ENCODE measurements at places on chromosomes 13 and 19. TPM values are rescaled to one million over a fixed set of nuclear protein-coding genes. Genes with fewer than 3 reads are reported as not detected.

DNA sequence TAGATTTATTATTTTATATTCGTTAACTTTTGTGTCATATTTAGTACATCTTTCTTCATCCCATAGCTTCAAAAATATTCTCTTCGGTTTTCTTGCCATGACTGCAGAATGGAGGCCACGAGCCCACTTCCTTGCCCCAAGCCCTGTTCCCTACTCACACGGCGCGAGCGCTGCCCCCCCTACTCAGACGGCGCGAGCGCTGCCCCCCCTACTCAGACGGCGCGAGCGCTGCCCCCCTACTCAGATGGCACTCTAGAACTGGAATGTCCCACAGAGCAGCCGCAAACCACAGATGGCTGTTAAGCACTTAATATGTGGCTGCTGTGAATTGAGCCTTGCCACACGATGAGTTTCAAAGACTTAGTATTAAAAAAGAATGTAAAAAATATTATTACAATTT is 102.2 kb upstream of the PEG3 start:
- peaks cover 5% of the 10 kb centered on the region for H3K27me3 ChIP-seq
- no peak overlapping the region for H3K4me3 ChIP-seq
- H3K36me3 ChIP-seq = peaks cover 6% of the 10 kb centered on the region

GRCh38 chr19:29942404-29943261 is 594 bp downstream of the URI1 start:
- peaks cover 56% of the 10 kb centered on the region for H3K4me1 ChIP-seq
- no peaks in the 10 kb centered on the region for H3K36me3 ChIP-seq
- peak overlapping the region; percentile 95 for H3K4me3 ChIP-seq
- no peaks in the 10 kb centered on the region for H3K27me3 ChIP-seq
- peak overlapping the region; percentile 83 for H3K27ac ChIP-seq

DNA sequence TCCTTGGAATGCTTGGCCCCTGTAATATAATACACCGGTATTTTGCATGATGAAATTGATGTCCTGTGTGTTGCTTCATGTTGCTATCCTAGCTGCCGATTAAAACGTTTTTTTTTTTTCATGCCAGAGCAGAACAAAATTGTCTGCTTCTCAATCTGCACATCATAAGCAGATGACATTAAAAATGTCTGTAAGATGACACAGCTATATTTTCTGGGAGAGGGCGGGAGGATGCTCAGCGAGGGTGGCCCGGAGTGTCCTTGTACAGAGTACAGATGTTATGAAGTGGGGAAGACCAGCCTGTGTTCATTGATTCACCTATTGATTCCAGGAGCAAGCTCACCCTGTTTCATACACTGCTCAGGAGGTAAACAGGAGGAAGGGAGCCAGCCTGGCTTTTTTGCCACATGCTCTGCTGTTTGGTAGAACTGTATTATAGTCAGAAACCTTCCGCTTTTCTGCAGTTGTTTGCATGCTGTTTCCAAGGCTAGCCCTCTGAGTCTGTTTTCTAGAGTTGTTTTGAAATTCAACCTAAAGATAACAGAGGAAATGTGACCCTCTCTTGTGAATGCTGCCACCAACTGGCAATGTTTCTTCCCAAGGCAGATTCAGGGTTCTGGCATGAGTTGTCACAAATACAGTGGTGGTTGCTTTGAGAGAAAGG is 4.7 kb upstream of the IRS2 start:
- no peak overlapping the region for H3K27ac ChIP-seq
- no peak overlapping the region for H3K4me3 ChIP-seq
- no peaks in the 10 kb centered on the region for H3K36me3 ChIP-seq

DNA sequence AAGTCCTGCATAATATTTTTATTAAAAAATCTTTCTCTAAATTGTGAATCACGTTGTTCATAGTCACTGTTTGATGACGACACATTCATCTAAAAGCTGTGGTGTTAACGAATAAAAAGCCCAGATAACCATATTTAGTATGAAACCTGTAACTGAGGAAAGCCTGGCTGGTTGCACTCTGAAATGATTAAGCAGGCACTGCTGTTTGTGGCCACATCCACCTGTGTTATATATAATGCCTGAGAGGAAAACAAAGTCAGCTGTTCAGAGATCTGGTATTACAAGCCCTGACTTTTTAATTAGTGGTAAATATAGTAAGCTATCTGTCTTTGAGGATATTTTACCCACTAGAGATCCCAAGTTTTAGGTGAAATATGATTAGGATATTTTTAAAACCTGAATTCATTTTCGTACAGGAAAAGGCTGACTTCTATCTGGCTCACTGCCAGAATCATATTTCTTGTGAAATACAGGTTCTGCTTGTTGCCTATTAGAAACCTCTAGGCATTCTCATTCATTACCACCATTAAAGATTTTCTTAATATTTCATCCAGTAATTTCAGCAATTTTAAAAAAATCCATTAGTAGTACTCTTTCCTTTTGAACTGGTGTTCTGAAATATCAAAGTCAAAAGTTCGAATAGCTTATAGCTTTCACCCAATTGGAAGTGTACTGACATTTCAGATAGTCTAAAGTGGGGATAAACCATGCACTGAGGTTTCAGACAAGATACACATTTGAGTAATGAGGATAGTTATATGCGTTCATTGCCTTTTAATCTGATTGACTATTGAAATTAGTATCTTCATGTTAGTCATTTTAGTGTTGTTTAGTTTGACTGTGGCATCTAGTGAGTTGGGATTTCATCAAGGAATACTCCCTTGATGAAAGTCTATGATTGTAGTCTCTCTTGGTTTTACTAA is 79.7 kb downstream of the LMO7 start:
- H3K4me3 ChIP-seq = no peak overlapping the region
- peaks cover 14% of the 10 kb centered on the region for H3K36me3 ChIP-seq
- no peaks in the 10 kb centered on the region for H3K4me1 ChIP-seq
- no peak for DNase-seq
- no peak overlapping the region for H3K27ac ChIP-seq

- no peaks in the 10 kb centered on the region for H3K27me3 ChIP-seq
- H3K27ac ChIP-seq = peak overlapping the region; percentile 99
- H3K36me3 ChIP-seq = no peaks in the 10 kb centered on the region
- peak overlapping the region; percentile 95 for H3K4me3 ChIP-seq
Observed at GRCh38 chr13:105139380-105140285, 1395.8 kb downstream of the EFNB2 start.

DNA sequence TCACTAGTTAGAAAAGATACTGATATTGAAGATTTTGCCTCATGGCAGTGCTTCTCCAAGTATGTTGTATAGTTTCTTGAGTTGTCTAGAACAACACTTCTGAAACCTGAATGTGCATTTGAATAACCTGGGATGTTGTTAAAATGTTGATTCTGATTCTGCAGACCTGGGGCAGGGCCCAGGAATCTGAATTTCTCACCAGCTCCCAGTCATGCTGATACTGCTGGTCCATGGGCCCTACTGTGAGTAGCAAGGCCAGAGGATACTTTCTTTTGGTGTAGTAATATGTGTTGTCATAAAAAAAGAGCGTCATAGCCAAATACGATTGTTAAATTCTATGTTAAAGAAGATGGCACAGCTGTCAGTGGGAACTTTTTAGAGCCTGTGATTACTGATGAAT is 41.6 kb upstream of the C1QTNF9 start:
- peaks cover 96% of the 10 kb centered on the region for H3K4me1 ChIP-seq
- peak overlapping the region; percentile 98 for H3K27ac ChIP-seq
- H3K4me3 ChIP-seq = peak overlapping the region; percentile 86
- no peak for DNase-seq
- H3K36me3 ChIP-seq = no peaks in the 10 kb centered on the region

- no peak for DNase-seq
- no peaks in the 10 kb centered on the region for H3K4me1 ChIP-seq
- no peak overlapping the region for H3K27ac ChIP-seq
- H3K36me3 ChIP-seq = no peaks in the 10 kb centered on the region
Observed at GRCh38 chr13:84265257-84265764, 383.0 kb upstream of the SLITRK1 start.

DNA sequence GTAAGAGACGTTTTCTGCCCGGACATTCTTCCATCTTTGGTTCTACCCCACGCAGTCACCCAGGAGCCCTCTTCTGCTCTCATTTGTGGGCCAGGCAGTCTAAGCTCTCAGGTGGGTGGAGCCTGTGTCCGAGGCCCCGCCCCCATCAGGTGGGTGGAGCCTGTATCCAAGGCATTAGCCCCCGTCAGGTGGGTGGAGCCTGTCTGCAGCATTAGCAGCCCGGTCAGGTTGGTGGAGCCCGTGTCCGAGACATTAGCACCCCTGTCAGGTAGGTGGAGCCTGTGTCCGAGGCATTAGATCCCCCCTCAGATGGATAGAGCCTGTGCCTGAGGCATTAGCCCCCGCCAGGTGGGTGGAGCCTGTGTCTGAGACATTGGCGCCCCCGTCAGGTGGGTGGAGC is 45.5 kb upstream of the C13orf46 start:
- H3K27ac ChIP-seq = no peak overlapping the region
- peaks cover 12% of the 10 kb centered on the region for H3K36me3 ChIP-seq
- H3K4me1 ChIP-seq = peaks cover 4% of the 10 kb centered on the region

- peaks cover 8% of the 10 kb centered on the region for H3K36me3 ChIP-seq
- no peak overlapping the region for H3K27ac ChIP-seq
- no peaks in the 10 kb centered on the region for H3K4me1 ChIP-seq
- H3K27me3 ChIP-seq = peaks cover 2% of the 10 kb centered on the region
Observed at GRCh38 chr19:27997069-27997468, 1215.9 kb downstream of the UQCRFS1 start.

- peak; percentile 15 for DNase-seq
- peaks cover 5% of the 10 kb centered on the region for H3K27me3 ChIP-seq
- H3K27ac ChIP-seq = peak overlapping the region; percentile 100
- H3K4me1 ChIP-seq = peaks cover 22% of the 10 kb centered on the region
- H3K36me3 ChIP-seq = peaks cover 4% of the 10 kb centered on the region
Observed at GRCh38 chr13:94548821-94549231, 47.1 kb downstream of the TGDS start.

PPP5C gene
- polyA plus RNA-seq = 31.0 TPM

UBL5 gene
- polyA plus RNA-seq = 701 TPM

ACTMAP gene
- 3.4 TPM for polyA plus RNA-seq

PLPPR3 gene
- not detected for polyA plus RNA-seq

APOC1 gene
- polyA plus RNA-seq = not detected

PLK5 gene
- polyA plus RNA-seq = not detected

POLR1G gene
- 4.4 TPM for polyA plus RNA-seq

ZNF471 gene
- polyA plus RNA-seq = 0.61 TPM

CYTH2 gene
- 32.0 TPM for polyA plus RNA-seq
